Activated CD4-positive, alpha-beta memory T cell treated with anti-CD3 and anti-CD28 coated beads for 36 hours (primary cell): ENCODE measurements at places on chromosomes 13 and 19.

GRCh38 chr13:19836472-19836871 is 27.0 kb downstream of the ZMYM5 start:
- DNase-seq = no peak

DNA sequence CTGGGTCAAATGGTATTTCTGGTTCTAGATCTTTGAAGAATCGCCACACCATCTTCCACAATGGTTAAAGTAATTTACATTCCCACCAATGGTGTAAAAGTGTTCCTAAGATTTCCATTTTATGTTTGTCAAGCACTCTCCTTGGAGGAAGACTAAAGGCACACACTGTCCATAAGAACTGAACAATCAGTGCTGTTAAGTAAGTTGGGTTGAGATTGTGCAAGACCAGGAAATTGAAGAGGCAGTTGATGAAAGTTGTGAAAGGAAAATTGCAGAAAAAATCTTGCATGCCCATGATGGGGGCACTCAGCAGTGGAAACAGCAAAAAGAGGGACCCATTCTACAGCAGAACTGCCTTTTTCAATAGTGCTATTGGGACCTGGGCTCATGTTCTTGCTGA is 323.6 kb downstream of the DLEU7 start:
- no peak for DNase-seq

- peak; percentile 40 for DNase-seq
Observed at GRCh38 chr13:32905063-32905863, 111.0 kb upstream of the KL start.

- DNase-seq = no peak
Observed at GRCh38 chr13:22175815-22176214, 504.9 kb downstream of the FGF9 start.

GRCh38 chr19:45716359-45717130 is 14.2 kb downstream of the FBXO46 start:
- peak; percentile 38 for DNase-seq

GRCh38 chr19:43372462-43372861 is 19.0 kb downstream of the CD177 start:
- no peak for DNase-seq

DNA sequence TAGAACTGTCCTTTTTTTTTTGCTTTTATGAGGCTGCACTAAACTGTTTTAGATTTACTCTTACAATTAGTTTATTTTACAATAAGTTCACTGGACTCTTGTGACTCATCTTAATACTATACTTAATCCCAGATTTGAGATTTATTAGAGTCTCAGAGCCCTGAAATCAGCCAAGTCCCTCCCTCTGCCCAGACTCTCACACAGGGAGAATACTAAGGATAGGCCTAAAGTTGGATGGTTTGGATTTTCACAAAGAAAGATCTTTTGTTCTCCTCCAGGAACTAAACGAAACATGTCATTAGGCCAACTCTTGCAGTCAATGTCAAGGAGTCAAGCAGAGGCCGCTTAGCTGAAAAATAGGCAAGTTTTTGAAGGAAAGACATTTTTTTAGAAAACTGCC is 42.7 kb upstream of the MIR17HG start:
- no peak for DNase-seq

DNA sequence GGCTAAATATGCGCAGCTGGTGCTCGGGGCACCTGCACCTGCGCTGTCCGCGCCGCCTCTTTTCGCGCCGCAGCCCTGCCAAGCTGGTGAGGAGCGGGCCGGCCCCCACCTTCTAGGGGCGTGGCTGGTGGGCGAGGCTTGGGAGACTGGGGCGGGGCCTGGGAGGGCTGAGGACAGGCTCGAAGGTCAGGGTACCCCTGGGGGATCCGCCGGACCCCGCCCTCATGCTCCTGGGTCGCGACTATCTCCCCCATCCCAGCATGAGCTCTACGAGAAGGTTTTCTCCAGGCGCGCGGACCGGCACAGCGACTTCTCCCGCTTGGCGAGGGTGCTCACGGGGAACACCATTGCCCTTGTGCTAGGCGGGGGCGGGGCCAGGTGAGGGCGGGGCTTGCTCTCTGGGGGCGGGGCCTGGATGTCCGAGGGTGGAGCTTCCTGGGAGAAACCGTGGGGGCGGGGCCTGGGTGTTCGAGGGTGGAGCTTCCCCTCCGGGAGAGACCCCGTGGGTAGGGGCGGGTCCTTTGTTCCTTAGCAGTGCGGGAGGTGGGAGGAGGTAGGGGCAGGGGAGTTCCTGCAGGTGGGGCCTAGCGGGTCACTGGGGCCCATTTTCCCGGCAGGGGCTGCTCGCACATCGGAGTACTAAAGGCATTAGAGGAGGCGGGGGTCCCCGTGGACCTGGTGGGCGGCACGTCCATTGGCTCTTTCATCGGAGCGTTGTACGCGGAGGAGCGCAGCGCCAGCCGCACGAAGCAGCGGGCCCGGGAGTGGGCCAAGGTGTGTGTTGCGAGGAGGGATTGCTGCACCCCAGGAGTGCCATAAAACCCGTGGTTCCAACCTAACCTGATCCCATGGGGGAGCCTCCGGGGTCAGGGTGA is 19.7 kb downstream of the PNPLA6 start:
- peak; percentile 45 for DNase-seq

- DNase-seq = no peak
Observed at GRCh38 chr19:8210421-8211101, 1.4 kb downstream of the CERS4 start.

DNA sequence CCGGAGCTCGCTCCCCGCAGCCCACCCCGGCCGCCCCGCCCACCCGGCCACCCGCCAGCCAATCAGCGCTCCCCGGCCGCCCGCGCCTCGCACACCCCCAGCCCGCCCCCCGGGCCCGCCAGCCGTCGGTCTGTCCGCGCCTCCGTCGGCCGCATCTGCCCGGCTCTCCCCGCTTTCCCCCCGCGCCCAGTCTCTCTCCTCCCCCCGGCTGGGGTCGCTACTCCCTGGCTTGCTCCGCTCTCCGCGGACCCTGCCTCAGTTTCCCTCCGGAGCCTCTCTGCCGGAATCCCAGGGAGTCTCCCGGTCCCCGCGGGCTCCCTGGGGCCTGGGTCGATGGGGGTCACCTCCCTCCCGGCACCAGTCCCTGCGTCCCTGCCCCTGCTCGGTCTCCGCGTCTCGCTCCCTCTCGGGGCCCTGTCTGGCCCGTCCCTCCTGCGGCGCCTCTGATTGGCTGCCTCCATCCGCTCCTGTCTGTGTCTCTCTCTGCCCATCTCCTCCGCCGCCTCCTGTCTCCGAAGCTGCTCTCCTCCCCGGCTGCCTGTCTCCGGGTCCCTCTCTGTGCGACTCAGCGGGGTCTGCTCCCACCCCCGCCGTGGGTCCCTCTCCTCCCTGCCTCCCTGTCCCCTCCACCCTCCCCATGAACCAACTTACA is 484 bp downstream of the IL11 start:
- peak; percentile 43 for DNase-seq

GRCh38 chr13:66068683-66069082 is 1161.5 kb downstream of the PCDH9 start:
- DNase-seq = no peak

GRCh38 chr13:30972888-30973377 is 40.5 kb downstream of the TEX26 start:
- no peak for DNase-seq

- no peak for DNase-seq
Observed at GRCh38 chr13:61396121-61396520, 19.5 kb downstream of the PCDH20 start.

GRCh38 chr19:20357921-20358320 is 190.9 kb downstream of the ZNF486 start:
- DNase-seq = no peak

GRCh38 chr13:97435323-97435722 is 1.4 kb downstream of the RAP2A start:
- DNase-seq = no peak

DNA sequence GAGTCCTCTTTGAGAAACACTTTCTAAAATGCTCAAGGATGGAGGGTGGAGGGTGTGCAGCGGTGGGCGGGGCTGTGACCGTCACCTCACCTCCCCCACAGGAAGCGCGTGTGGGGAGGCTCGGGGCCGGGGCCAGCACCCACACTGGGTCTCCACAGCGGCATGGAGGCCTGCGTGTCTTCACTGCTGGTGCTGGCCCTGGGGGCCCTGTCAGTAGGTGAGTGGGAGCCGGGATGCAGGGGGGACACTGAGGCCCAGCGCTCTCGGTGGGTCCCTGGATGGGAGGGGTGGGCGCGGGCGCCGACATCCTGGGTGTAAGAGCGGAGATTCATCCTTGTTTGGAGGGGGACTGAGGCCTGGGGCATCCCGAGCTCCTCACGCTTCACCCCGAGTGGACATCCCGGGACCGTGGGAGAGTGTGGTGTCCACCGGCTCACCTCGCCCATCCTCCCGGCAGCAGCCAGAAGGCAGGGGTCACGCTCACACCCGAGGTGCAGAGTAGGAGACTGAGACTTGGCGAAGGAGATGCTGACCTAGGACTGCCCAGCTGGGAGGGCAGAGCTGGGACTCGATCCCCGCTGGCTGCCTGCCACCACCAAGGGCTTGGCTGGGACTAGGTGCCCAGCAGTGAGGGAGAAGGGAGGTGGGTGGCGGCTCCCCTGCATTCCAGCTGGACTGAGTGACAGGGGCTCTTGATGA is at the start of gene GZMM:
GZMM (plus strand) TSS at position 144 of the 699 bp plus-strand sequence; CDS start at position 163, 19 bp downstream.
- DNase-seq = peak; percentile 83

- DNase-seq = no peak
Observed at GRCh38 chr19:10538204-10538983, 5.3 kb upstream of the ATG4D start.

- no peak for DNase-seq
Observed at GRCh38 chr13:23707674-23708073, 137.5 kb downstream of the TNFRSF19 start.

DNA sequence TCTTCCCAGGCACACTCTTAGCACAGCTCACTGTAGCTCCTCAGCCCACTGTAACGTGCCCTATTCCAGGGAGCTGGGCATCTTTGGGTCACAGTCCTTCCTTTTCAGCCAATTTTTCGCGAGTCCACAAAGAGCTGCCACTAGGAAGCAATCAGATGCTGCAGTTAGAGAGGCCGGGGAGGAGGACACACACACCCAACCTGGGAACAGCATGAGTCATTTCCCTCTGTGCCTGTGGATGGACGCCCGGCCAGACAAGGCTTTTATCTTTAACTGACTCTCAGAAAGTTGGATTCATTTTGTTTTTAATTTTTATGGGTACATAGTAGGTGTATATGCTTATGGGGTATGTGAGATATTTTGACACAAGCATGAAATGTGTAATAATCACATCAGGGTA is 918.6 kb downstream of the UQCRFS1 start:
- DNase-seq = no peak

GRCh38 chr13:47000165-47000564 is 103.3 kb upstream of the HTR2A start:
- DNase-seq = no peak

GRCh38 chr19:42176990-42177685 is 40.3 kb downstream of the DEDD2 start:
- peak; percentile 85 for DNase-seq

- peak; percentile 55 for DNase-seq
Observed at GRCh38 chr19:45340232-45340898, at the start of gene KLC3. KLC3 (plus strand) TSS chr19:45340750; CDS start chr19:45345542, 4,792 bp downstream.

DNA sequence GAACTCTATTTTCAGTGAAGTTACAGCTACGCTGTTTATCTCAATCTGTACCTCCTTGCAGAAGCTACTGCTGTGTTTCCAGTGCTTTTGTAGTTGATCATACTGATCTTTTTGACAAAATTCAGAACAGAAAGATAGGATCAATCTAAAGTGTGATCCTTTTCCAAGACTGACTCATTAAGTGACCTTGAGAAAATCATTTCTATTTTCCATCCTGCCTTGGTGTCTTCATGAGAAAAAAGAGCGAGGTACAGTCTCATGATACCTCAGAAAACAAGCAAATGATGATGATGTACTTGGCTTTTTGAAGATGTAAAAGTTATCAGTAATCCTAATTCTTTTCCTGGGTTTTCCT is 46.0 kb upstream of the GPR183 start:
- DNase-seq = no peak

GRCh38 chr19:7808108-7808507 is 21.9 kb upstream of the EVI5L start:
- no peak for DNase-seq

DNA sequence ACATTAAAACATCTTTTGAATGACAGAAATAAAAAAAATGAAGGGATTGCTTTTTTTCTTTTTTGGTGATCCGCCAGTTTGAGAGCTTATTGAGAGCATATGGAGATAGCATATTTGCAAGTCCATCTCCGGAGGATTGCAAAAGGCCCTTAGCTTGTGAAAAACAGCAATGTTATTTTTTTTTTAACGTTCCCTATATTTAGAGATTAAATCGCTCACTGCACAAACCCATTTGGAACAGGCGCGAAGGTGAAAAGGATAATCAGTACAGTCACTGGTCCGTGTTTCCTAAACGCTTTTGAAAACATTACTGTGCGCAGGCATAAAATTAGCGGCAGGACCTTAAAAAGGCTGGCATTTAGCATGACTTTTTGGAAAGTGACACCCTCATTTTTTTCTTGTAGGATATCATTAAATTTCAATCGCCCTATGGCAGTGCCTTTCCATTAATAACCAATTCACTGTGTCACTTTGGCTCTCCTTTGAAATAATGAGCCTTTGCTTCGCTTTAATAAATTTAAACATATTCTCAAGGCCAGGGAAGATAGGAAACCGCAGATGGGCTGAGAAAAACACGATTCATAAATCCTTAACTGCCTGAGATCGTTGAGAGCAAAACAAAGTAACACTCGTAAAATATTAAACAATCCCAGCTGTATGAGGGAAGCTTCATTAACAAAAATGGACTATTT is 342.2 kb downstream of the DACH1 start:
- no peak for DNase-seq

DNA sequence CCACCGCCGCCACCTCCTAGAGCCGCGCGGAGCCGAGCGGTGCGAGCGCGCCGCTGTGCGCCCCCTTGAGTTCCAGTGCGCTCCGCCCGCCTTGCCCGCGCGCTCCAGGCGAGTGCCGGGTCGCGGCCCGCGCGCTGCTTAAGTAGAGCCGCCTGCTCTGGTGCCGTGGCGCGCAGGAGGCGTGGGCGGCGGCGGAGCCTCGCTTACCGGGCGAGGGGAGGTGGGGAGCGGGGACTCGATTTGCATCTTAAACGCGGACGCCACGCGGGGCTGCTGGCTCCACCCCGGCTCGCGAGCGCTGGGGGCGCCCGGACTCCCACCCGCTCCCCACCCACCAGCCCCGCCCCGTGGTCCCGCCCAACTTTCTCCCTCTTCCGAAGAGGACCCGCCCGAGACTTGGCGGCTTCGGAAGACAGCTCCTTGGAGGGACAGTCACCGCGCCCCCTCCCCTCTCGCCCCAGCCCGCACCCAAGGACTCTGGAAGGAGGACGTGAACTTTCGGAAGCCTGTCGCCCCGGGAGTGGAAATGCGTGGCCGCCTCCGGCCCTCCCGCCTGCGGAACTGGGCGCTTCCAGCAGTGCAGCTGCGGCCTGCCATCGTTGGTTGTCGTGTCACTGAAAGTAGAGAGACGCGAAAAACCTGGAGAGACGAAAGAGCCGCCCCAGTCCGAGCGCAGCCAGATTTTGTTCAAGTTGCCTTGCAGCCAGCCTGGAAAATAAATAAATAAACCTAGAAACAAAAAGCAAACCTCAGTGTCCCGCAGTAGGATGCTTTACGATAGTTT is at the start of gene KCTD12:
KCTD12 (minus strand) TSS at position 114 of the 784 bp plus-strand sequence. CDS start 257 bp downstream, outside the sequence.
- peak; percentile 77 for DNase-seq
